Fibroblast of skin of right quadriceps (primary cell): ENCODE measurements at places on chromosomes 11 and 22.

GRCh38 chr11:128572965-128573364 is 14.4 kb downstream of the ETS1 start:
- DNase-seq, result no peak

DNA sequence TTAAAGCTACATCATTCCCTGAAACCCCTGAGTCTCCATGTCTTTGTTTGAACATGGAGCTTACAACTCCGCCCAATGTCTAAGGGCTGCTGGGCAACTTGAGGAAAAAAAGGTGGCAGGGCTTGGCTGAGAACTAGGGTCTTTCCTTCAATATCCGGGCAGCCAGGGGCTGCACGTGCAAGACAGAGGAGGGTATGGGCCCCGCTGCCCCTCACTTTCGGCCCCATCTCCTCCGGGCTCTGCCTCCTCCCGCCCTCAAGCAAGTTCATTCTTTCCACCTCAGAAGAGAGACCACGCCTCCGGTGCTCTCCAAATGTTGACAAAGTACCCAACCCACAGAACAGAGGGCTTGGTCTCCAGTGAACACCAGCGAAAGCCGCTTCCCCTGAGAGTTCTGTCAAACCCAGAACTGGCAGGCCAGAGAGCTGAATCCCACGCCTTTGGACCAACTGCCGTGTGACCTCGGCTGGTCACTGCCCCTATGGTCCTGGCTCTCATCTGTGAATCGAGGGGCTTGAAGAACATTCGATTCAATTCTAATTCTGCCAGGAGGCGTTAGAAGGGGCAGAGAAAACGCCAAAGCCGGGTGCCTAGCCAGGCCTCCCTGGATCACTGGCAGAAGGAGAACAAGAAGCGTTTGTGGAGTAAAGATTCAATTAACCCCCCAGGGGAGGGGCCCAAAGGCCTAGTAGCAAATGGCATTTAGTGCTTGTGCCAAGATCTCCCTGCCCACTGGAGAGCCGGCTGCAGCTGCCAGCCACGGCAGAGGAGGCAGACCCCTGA is 7.3 kb downstream of the PDGFB start:
- no peak for DNase-seq

- no peak for DNase-seq
Measured at GRCh38 chr22:43782448-43782847, 29.7 kb downstream of the EFCAB6 start.

- DNase-seq, result no peak
Measured at GRCh38 chr11:131063638-131064037, 147.4 kb upstream of the SNX19 start.

DNA sequence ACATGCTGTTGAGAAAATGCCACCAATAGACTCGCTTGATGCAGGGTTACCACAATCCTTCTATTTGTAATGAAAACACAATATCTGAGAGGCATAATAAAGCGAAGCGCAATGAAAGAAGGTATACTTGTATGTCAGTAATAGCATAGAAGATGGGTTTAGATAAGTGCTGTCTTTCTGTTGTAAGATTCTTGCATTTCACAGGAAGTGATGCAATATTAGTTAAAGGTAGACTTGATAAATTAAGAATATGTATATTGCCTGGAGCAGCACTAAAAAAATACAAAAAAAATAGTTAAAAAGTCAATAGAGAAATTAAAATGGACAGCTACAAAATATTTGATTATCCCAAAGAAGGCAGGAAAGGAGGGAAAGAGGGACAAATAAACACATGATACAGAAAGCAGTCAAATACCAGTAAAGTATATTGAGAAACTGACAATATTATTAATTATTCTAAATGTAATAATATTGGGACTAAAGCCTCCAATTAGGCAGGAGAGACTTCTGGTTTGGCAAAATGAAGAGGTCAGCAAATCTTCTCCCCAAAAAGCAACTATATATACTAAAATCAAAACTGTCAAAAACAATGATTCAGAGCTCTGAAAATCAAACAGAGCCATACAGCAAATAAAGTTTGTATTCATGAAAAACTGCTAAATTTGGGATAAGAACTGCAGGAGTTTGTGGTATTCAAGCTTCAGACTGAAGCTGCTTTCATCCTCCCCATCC is 46.6 kb upstream of the LRRC55 start:
- no peak for DNase-seq

- DNase-seq, result no peak
Measured at GRCh38 chr11:45684440-45684839, 19.0 kb upstream of the CHST1 start.

- no peak for DNase-seq
Measured at GRCh38 chr11:12245091-12245490, 132.3 kb upstream of the PARVA start.

DNA sequence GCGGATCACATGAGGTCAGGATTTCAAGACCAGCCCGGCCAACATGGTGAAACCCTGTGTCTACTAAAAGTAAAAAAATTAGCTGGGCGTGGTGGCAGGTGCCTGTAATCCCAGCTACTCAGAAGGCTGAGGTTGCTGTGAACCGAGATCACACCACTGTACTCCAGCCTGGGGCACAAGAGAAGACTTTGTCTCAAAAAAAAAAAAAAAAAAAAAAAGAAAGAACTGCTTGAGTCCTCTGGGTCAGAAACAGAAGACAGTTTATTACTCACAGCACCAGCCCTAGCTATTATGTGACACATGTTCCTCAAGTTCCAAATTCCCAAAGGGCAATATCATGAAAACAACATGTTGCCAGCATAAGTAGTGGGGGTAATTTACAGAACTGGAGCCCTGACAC is 1014.1 kb upstream of the RAG2 start:
- DNase-seq, result no peak

GRCh38 chr11:59076876-59077571 is 9.1 kb upstream of the GLYATL1B start:
- no peak for DNase-seq

DNA sequence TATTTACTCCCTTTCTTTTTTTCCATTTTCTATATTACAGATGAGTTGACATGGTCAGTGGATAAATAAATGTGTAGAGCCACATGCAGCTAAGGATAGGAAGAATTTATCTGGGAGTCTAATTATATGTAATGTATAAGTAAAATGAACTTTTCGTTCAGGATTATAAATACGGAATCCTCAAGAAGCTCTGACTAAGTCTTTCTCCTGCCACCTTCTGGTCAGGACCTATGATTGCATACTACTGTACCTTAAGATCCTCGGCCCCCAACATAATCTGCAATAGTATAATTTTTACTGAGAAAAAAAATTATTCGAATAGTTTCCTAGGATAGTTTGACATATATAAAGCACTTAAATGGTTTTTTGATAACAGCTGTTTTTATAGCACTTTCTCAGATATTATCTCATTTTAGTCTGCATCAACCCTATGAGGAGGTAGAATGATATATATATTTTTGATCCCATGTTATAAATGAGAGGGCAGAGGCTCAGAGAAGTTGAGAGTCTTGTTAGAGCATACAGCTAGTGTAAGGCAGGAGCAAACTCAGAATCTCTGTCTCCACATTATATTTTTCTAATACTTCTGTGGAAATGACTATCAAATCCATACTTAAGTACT is 36.1 kb downstream of the CCDC90B start:
- peak; percentile 36 for DNase-seq

DNA sequence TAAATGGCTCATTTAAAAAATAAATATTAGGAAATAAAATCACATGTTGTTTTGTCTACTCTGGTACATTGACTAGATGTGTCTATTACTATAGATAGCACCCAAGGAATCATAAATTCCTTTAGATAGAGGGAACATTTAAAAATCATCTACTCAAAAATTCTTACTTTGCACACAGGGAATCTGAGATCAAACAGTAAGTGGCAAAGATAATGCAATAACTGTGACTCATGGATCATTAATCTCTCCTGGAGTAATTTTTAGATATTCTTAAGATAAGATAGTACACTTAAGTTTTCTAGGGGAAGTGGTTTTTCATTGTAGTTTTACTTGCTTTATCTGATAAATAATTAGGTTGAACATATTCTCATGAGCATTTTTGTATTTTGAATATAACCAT is 468.9 kb downstream of the LUZP2 start:
- DNase-seq, result no peak

DNA sequence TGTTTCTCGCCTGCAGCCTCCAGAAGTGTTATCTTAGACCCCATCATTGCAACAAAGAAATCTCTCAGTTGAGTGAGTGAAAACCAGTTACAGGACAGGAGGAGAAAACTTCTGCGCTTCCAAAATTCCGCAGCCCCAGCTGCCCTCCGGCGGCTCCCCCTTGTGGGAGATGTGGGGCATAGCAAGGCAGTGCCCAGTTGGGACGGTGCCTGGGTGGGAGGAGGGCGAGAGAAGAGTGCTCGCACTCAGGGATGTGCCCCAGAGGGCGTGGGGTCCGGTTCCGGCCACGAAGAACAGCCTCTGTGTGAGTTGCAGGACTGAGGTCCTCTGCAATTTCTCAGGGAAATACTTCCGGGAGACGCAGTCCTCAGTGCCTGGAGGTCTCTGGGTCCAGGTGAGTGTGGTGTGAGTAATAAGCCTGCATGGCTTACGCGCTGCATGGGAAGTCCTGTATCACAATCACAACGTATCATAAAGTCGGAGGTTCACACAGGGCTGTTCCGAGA is 87.0 kb upstream of the BLID start:
- peak; percentile 81 for DNase-seq
